Karpas-422 (cell line): ENCODE measurements at places on chromosomes 12 and 14. TPM values are rescaled to one million over a fixed set of nuclear protein-coding genes. Genes with fewer than 3 reads are reported as not detected.

DNA sequence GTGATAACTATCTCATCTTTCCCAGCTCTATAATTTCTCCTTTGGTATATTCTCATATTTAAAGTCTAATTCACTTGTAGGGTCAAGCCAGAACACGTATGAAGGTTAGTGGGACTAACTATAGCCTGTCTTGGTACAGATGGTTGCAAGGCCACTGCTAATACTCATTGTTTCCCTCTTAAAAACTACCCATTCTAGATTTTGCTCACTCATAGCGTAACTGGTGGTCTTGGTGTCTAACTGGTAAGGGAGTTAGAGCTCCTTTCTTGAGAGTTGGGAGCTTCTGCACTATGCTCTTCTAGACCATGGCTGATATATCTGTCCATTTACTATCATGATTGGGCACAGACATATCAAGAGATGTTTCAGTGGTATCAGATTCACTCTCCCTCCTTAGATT lies 8.8 kb downstream of the MGP start:
- DNase-seq = no peak

GRCh38 chr12:71587012-71587411 lies 76.6 kb downstream of the ZFC3H1 start:
- no peak for DNase-seq

DNA sequence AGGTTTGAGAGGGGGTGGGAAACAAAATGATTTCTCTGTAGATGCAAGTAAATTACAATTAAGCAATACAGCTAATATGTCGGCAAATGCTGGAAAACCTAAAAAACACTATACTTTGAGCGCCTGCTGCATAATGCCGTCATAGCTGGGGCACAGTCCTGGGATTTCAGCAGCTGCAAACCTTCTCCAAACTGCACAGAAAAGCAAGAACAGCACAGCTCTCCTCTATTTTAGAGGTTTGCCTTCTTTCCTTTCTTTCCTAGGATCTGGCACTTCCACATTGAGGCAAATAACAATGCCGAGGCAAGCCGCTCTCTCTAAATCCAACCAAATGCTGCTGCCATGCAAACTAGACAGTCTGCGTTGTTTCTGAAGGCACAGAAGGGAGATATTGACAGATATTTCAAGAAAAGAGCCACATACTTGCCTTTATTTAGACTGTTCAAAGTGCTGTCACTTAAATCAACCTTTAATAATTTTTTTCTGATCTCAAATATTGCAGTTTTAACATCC lies 287.1 kb upstream of the G2E3 start:
- no peak for DNase-seq

- no peak for DNase-seq
These were observed 145.2 kb downstream of the PRIMA1 start for GRCh38 chr14:93643127-93643526.

DNA sequence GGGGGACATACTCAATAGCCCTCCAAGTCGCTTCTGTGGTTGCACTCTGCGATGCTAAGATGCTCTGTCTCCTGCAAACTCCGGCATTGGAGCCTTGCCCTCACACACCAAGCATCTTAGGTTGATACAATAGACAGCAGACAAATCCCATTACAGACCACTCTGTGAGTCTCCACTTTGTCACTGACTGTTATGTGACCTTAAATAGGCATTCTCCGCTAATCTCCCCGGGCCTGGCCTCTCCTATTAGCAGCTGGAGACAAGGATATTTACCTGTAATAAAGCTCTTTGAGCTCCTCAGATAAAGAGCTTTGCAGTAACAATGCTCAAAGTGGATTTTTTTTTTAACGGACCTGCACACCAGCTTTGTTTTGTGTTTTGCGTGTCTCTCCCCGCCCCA lies 479.7 kb upstream of the TBX3 start:
- DNase-seq = no peak

DNA sequence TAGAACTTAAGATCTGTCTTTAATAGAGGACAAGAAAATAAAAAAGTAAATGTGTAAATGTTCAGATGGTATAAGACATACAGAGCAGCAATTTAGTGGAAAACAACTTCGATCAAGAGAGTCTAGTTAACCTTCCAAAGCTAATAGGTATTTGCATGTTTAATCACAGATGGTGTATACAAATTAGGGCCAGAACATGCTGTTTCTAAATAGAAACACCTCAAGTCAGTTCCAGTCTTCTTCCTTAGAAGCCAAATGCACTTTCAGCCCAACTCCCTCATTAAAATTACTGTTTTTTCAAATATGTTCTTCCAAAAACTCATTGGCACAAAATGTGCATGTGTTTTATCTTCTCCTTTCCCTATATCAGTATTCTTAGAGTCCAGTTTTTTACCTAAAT lies 604.4 kb downstream of the SLC6A15 start:
- no peak for DNase-seq

GRCh38 chr12:75350413-75350812 lies 15.9 kb downstream of the GLIPR1L1 start:
- no peak for DNase-seq

DNA sequence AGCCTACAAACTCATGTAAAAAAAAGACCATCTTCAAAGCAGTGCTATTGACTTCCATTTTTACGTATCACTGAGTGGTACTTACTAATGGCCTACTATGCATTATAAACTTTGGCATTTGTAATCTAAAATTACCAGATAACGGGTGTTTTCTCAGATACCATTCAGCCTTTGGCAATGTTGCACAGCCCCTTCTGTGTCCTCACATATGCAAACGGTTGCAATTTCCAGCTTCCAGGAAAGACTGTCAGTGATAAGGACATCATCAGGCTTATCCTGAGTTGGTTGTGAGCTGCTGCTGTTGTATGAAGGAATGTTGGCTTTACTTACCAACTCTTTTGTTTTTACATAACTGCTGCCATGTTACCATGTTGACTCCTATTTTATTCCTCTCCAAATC lies 1.6 kb upstream of the SLC6A13 start:
- no peak for DNase-seq

DNA sequence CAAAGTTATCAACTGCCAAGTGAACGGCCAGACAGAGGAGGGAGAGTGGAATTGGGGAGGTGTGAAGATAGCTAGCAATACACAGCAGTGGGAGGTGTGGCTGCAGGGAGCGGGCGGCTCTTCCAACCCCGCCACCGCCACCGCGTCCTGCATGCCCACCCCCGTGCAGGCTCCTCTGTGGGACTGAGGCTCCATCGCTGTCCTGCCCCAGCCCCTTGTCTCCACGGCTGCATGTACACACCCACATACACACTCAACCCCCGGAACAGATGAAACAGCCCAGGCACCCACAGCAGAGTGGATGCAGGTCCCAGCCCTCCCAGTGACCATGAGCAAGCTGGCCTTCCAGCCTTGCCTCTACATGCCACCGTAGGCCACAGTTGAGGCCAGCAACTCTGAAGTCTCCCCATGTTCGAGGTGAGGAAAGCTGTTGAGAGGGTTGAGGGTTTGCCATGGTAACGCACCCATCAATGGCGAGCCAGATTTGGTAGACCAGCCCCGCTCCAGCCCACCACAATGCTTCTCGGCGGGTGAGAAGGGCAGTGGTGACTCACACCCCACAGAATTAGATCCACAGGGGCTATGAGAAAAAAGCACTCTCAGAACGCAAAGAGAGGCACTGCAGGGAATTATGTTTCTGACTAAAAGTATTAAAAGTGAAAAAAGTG lies 39.3 kb downstream of the PITPNM2 start:
- DNase-seq = no peak

DNA sequence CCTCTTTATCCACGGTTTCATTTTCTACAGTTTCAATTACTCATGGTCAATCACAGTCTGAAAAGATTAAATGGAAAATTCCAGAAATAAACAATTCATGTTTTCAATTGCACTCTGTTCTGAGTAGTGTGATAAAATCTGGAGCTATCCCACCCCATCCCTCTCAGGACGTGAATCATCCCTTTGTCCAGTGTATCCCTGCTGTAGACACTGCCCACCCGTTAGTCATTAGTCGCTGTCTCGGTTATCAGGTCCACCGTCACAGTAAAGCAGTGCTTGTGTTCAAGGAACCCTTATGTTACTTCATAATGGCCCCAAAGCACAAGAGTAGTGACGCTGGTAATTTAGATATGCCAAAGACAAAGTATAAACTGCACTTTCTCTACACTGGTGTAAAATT lies 141.0 kb upstream of the LMNTD1 start:
- DNase-seq = no peak

GRCh38 chr12:20505056-20505455 lies 136.7 kb downstream of the PDE3A start:
- DNase-seq = no peak

GRCh38 chr12:98595243-98595988 lies 1.9 kb downstream of the SLC25A3 start:
- DNase-seq = peak; percentile 51

Gene PLEKHG7
- total RNA-seq = not detected in 2 replicates

Gene PIANP
- not detected in 2 replicates for total RNA-seq

Gene AICDA
- total RNA-seq = 2.6 and 6.3 TPM in 2 replicates

Gene AKAP6
- 0.54 and 2.3 TPM in 2 replicates for total RNA-seq
